ENCODE measurements at places on chromosomes 7 and 10. TPM values are rescaled to one million over a fixed set of nuclear protein-coding genes. Genes with fewer than 3 reads are reported as not detected.
A peak's percentile ranks its signal among the peaks of the same experiment; 100 is the strongest.

The IFIT1B gene
- not detected for total RNA-seq

GRCh38 chr7:159094023-159094740, 50.5 kb downstream of the VIPR2 start:
- no peaks in the 10 kb centered on the region for H3K27me3 ChIP-seq
- H3K4me3 ChIP-seq, result no peak overlapping the region
- H3K36me3 ChIP-seq, result no peaks in the 10 kb centered on the region
- DNase-seq, result no peak
- H3K4me1 ChIP-seq, result no peaks in the 10 kb centered on the region
- H3K27ac ChIP-seq, result no peak overlapping the region

The NUTM2A gene
- total RNA-seq, result under 0.01 TPM

DNA sequence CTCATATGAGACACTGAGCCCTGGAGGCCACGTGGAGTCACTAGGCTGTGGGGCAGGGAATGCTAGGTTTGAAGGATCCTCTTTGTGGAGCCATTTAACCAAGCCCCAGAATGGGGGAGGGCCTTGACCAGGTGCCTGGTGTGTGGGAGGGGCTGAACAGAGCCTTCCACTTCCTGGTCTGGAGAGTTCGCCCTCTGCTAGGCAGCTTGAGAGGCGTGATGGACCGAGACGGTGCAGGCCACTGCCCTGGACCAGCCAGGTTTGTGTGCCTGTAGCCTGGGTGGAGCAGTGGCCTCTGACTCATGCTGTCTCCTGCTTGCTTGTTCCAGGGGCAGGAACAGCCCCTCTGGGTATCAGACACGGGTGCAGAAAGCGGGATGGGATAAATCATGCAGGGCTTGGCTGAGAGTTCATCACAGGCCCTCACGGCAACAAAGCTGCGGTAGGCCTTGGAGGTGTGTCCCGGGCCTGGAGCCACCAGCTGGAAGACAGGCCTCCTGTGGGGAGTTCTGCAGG, 27.4 kb downstream of the ADAMTS14 start:
- H3K27me3 ChIP-seq, result peaks cover 17% of the 10 kb centered on the region
- H3K27ac ChIP-seq, result no peak overlapping the region
- DNase-seq, result no peak
- no peak overlapping the region for H3K4me3 ChIP-seq
- no peaks in the 10 kb centered on the region for H3K36me3 ChIP-seq

DNA sequence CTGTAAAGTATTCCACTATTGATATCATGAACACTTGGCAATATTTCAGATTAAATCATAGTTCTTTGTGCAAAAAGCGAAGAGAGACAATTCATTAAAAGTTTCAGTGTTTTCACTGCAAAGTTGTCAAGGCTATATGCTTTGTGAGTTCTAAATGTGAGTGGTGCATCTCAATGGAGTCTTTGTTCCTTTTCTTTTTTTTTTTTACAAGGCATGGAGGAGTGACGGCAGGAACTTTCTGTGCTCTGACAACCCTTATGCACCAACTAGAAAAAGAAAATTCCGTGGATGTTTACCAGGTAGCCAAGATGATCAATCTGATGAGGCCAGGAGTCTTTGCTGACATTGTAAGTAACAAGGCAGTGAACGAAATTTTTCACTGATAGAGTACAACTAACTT, 84.5 kb downstream of the AASS start:
- H3K4me1 ChIP-seq, result no peaks in the 10 kb centered on the region
- no peak overlapping the region for H3K4me3 ChIP-seq
- H3K27ac ChIP-seq, result no peak overlapping the region
- H3K36me3 ChIP-seq, result no peaks in the 10 kb centered on the region
- DNase-seq, result no peak

The VAX1 gene
- not detected for total RNA-seq

The PTCD1 gene
- total RNA-seq, result 2.2 TPM

- H3K27me3 ChIP-seq, result no peaks in the 10 kb centered on the region
- no peak for DNase-seq
- no peaks in the 10 kb centered on the region for H3K36me3 ChIP-seq
These were observed 3.1 kb upstream of the MACC1 start for GRCh38 chr7:20220293-20220761.

DNA sequence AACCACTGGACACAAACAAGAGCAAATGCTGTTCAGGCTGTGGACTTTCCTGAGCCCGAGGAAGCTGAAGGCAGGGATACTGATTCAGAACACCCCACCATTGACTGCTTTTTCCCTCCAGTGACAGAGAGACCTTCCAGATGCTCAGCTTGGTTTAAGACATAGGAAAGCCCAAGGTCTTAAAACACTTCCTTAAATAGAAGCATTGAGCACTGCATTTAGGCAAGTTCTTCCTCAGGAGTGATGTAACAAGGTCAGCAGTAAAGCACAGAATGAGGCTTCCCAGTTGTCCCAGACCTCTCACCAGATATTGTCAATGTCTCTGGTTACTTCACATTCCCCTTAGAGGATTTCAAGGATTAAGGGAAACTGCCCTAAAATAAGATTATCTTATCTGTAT, 19.6 kb upstream of the CDCA7L start:
- H3K4me3 ChIP-seq, result no peak overlapping the region
- no peak for DNase-seq
- no peaks in the 10 kb centered on the region for H3K36me3 ChIP-seq
- H3K27ac ChIP-seq, result no peak overlapping the region
- peaks cover 2% of the 10 kb centered on the region for H3K4me1 ChIP-seq
- peaks cover 2% of the 10 kb centered on the region for H3K27me3 ChIP-seq

DNA sequence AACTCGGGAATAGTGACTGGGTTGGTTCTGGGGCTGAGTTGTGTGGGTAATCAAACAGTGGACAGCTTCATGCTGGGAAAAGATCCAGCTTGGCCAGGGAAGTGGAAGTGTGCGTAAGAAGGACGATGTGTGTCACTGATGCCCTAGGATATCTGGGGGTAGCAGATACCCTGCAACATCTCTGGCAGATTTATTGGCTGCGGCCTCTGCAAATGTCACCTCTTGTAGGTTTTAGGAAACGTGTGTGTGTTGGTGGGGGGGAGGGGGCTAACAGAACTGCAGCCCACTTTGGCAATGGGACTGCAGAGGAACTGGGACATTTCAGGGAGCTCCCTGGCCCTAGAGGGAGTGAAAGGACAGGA, 965 bp upstream of the AGAP3 start:
- peak overlapping the region; percentile 3 for H3K27ac ChIP-seq
- DNase-seq, result no peak
- H3K4me1 ChIP-seq, result peaks cover 33% of the 10 kb centered on the region
- no peak overlapping the region for H3K4me3 ChIP-seq
- H3K27me3 ChIP-seq, result no peaks in the 10 kb centered on the region

The CHRM2 gene
- 144 TPM for total RNA-seq

The SLC29A4 gene
- total RNA-seq, result 2.5 TPM

- no peaks in the 10 kb centered on the region for H3K36me3 ChIP-seq
- H3K27ac ChIP-seq, result peak overlapping the region; percentile 86
- H3K4me1 ChIP-seq, result peaks cover 8% of the 10 kb centered on the region
- peak overlapping the region; percentile 55 for H3K4me3 ChIP-seq
- H3K27me3 ChIP-seq, result no peaks in the 10 kb centered on the region
These were observed 993 bp upstream of the SND1 start for GRCh38 chr7:127650847-127651555.

The GPR141 gene
- not detected for total RNA-seq

- H3K36me3 ChIP-seq, result no peaks in the 10 kb centered on the region
- H3K27me3 ChIP-seq, result no peaks in the 10 kb centered on the region
- DNase-seq, result no peak
- no peaks in the 10 kb centered on the region for H3K4me1 ChIP-seq
- H3K4me3 ChIP-seq, result no peak overlapping the region
These were observed 1342.6 kb downstream of the REEP3 start for GRCh38 chr10:64863836-64864235.

The LRIT1 gene
- not detected for total RNA-seq

Data from IMR-90 (cell line).